ENCODE measurements at places on chromosomes 2 and 18.

DNA sequence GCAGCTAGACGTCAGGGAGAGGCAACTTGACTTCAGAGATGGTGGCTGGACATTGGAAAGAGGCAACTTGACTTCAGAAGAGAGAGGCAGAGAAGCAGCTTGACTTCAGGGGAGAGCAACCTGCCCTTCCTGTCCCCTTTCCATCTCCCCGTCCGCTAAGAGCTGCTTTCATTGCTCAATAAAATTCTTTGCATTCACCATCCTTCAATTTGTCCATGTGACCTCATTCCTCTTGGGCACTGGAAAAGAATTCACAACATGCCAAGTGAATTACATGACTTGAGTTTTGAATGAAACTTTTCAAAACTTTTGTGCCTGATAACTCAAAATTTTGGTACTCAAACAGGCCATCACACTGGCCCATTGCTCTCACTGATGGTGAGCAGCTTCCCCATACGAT, 158.9 kb downstream of the DPP4 start:
- DNase-seq = no peak

DNA sequence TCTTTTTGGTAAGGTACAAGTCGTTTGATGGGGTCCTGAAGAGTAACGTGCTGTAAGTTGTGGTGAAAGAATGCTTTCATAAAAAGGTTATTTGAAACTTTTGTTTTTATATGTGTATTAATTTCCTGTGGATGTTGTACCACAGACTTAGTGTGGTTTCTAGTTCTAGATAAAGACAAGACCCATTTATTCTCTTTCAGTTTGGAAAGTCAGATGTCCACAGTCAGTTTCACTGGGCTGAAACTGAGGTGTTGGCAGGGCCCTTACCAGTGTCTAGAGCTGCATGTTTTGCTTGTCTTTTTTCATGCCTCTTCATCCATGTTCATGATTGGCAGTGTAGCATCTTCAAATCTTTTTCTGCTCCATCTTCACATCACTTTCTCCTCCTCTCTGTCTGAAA, 22.1 kb upstream of the DOCK10 start:
- no peak for DNase-seq

GRCh38 chr18:45775241-45775676, 50.2 kb upstream of the SIGLEC15 start:
- peak; percentile 83 for DNase-seq

DNA sequence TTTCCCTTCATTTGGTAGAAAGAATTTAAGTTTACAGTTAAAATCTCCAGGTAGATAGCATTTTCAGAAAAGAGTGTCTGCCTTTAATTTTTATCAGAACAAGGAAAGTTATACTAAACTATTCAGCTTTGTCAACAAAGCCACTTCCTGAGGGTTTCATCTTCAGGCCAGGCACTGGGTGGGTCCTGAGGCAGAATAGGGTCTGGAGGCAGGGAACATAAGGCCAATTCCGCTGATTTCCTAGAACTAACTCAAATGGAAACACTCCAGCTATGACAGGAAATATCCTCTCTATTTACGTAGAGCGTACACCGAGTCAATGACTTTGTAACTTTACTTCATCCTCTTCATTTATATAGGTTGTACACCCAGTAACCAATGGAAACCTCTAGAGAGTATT, 32.7 kb upstream of the FAM124B start:
- no peak for DNase-seq

DNA sequence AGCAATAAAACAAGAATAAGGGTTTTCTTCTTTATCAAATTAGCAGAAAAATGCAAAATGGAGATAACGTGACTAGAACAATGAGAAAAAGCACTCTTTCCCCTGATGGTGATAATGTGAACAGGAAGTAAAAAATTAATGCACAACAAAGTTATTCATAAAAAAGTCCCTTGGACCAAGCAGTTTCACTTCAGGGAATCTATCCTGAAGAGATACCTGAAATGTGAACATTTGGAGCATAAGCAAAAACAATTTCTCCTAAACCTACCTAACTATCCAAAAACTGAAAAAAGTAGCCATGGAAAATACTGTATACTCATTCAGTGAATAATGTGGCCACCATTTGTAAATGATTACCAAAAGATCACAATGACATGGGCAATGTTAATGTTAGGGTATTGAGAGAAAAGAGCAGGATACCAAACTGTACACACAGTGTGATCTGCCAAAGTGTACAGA, 48.7 kb downstream of the TRIP12 start:
- DNase-seq = no peak

DNA sequence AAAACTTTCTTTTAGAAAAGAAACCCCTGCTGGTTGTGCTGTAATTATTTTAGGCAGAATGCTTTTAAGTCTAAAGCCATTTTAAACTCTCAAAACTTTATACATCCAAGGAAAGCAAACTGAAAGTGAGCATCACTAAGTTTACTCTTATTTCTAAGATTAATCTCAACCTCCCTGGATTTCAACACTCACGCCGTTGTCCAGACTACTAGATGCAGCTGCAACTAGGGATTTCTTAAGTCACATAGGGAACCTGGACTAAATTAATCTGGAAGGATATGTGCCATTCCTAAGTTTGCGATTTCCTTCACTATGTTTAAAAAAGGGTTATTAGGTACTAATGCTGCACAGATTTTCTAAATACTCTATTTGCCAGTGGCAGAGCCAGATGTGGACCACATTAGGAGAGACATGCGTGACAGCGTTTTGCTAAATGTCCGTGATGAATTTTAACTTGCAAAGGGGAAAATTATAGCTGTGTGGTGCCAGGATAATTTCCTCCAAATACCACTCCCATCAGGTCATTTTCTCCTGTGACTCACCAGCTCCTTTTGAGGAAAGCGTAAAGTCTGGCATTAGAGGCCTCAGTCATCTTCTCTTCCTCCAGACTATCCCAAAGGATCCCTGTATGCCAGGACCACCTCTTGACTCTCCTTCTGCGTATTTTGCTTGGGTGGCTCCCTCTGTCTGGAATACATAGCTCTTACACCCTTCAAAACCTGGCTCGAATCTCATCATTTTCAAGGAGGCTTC, 143.7 kb downstream of the ATL2 start:
- DNase-seq = peak; percentile 91

DNA sequence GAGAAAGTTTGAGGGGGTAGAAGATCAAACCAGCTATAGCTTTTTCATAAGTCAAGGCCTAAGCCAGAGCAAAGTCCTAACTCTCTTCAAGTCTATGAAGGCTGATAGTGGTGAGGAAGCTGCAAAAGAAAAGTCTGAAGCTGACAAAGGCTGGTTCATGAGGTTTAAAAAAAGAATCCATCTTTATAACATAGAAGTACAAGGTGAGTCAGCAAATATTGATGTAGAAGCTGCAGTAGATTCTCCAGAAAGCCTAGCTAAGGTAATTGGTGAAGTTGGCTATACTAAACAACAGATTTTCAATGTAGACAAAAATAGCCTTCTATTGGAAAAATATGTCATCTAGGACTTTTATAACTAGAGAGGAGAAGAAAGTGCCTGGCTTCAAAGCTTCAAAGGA, 141.4 kb upstream of the ZNF521 start:
- DNase-seq = no peak

DNA sequence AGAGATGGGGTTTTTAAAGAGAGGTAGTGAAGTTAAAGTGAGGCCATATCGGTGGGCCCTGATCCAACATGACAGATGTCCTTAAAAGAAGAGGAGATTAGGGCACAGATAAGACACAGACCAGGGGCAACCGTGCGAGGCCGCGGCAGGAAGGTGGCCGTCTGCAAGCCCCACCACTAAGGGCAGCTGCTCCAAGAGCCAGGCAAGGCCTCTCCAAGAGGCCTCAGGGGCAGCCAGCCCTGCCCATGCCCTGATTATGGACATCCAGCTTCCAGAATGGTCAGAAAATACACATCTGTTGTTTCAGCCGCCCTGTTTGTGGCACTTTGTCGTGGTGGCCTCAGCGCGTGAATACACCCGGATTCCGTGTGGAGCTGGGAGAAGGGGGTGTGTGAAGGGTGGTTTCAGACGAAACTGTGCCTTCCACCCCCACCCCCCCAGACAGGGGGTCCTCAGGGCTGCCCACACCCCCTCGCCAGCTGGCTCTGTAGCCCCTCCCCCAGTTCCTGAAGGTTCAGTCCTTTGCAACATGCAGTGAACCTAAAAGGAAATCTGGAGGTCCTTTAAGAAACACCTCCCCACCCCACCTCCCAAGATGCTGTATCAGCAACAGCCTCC, 74.1 kb upstream of the SMAD7 start:
- no peak for DNase-seq

DNA sequence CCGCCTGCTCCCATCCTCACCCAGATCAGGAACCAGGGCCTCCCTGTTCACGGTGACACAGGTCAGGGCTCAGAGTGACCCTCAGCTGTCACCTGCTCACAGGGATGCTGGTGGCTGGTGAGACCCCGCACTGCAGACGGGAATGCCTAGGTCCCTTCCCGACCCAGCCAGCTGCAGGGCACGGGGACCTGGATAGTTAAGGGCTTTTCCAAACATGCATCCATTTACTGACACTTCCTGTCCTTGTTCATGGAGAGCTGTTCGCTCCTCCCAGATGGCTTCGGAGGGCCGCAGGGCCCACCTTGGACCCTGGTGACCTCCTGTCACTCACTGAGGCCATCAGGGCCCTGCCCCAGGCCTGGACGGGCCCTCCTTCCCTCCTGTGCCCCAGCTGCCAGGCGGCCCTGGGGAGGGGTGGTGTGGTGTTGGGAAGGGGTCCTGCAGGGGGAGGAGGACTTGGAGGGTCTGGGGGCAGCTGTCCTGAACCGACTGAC, 31.7 kb downstream of the GPC1 start:
- no peak for DNase-seq

DNA sequence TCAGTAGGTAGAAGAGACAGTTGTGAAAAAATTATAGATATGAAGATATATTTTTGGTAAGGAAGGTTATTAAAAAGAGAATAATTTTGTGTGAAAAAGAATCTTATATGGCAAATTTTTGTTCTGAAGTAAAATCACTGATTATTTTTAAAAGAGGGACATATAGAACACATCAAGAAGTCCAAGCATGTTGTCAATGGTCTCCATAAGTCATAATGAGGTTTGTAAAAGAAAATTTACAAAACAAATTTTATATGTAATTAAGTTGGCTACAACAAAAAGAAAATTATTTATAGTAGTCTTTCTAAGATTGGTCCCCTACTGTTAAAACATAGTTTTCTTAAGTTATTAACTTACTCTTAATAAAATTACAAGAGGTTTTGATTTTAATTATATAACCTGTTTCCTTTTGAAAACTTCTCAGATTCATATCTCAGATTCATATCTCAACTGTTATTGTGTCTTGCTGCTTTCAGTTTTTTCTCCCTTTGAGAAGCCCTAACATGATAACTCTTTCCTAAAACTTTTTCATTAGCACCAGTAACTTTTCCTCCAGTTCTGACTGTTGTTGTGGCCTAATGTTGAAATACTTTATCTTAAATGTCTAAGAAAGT, 81.2 kb downstream of the SH3YL1 start:
- no peak for DNase-seq

- no peak for DNase-seq
Measured at GRCh38 chr18:79374408-79375171, 21.1 kb upstream of the NFATC1 start.

DNA sequence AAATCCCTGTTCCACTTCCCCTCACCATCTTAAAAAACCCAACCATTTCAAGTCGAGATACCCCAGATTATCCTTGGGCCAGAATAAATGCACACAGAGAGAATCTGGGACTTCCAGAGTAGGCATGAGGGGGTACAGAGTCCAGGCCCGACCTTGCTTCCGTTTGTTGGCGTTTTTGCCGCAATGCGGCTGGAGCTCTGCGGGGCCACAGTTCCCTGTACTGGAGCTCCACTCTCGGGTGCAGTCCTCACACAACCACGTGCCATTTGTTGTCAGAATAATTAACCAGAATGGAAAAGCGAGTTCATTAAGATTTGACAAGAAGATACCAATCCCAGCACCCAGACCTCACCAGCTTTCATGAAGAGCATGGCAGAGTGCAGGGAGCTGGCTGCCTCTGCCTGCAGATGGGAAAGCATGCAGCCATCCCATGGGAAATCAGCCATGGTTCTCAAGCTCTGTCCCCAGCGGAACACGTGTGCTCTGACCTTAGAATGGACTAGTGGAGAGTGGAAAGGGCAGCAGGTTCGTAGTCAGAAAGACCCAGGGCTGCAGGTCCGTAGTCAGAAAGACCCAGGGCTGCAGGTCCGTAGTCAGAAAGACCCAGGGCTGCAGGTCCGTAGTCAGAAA, 472.8 kb downstream of the EIPR1 start:
- no peak for DNase-seq
